ENCODE measurements at places on chromosomes 4 and X.
A peak's percentile ranks its signal among the peaks of the same experiment; 100 is the strongest.

GRCh38 chrX:43949669-43950068, 23.5 kb downstream of the NDP start:
- DNase-seq = no peak

- DNase-seq = no peak
Measured at GRCh38 chrX:19902110-19902509, 14.7 kb upstream of the SH3KBP1 start.

GRCh38 chrX:3520982-3521381, 174.5 kb upstream of the MXRA5 start:
- no peak for DNase-seq

- DNase-seq = no peak
Measured at GRCh38 chr4:181693517-181693916, 549.7 kb upstream of the TENM3 start.

DNA sequence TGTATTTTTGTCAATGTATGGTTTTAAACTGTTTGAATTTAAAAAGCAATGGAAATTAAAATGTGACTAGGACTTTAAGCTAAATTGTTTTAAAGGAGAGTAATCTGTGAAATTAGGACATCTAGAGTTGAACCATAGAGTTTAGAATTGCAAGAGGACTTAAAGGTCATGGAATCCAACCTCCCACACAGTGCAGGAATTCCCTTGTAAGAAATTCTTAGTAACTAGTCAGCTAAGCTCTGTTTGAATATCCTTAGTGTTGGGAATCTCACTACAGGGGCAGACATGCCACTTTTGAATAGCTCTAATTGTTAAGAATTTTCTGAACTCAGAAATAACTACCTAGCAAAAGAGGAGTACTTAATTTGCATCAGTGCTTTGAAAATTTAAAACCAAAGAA, 292.9 kb downstream of the IL1RAPL1 start:
- no peak for DNase-seq

- DNase-seq = peak; percentile 11
Measured at GRCh38 chr4:68963374-68963773, 11.8 kb upstream of the UGT2A3 start.

GRCh38 chr4:183022617-183023016, 76.4 kb upstream of the WWC2 start:
- no peak for DNase-seq

DNA sequence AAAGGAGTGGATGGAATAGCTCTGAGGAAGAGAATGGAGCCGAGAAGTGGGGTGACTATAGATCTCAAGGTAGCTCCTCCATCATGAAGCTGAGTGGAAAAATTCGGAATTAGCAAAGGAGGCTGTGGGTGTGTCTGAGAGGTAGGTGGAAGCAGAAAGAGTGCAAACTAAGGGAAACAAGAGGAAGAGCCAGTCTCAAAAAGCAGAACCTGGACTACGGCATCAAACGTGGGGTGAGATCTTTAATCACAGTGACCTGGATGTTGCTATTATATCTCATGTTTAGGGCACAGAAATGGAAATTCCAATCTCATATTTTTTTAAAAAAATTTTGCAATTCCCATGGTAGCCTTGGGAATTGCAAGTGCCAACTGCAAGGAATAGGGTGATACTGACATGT, 162.5 kb upstream of the RASGEF1B start:
- no peak for DNase-seq

GRCh38 chrX:133921764-133922389, 63.5 kb downstream of the GPC3 start:
- DNase-seq = no peak

DNA sequence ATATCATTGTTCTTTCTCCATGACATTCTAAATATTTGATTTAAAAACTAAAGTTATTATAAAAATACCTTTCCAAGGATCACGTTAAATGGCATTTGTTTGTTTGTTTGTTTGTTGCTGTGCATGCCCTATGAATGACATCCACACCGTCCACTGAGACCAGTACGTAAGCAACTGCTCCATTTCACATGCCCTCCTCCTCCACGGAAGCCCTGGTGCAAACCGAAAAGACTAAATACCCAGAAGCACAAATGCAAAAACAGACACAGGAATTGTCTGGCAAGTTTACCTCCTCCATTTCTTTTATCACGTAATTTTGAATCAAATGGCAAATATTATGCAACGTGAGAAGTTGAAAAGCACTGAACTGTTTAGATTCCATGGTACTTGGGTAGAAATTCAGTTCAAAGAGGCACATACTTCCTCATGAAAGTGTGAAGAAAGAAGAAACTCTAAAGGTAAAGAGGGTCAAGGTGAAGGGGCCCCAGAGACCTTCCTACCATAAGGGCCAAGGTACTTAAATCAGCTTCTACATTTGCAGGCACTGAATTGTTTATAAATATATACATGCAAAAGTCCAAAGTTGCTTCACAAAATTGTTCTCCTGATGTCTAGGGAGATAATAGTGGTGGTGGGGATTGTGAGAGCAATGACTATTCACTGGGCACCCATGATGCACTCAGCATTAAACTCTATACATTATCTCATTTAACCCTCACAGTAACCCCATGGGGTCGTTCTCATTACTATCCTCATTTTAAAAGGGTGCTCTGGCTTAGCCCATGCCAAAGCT, 23.4 kb downstream of the IRF2 start:
- DNase-seq = no peak

DNA sequence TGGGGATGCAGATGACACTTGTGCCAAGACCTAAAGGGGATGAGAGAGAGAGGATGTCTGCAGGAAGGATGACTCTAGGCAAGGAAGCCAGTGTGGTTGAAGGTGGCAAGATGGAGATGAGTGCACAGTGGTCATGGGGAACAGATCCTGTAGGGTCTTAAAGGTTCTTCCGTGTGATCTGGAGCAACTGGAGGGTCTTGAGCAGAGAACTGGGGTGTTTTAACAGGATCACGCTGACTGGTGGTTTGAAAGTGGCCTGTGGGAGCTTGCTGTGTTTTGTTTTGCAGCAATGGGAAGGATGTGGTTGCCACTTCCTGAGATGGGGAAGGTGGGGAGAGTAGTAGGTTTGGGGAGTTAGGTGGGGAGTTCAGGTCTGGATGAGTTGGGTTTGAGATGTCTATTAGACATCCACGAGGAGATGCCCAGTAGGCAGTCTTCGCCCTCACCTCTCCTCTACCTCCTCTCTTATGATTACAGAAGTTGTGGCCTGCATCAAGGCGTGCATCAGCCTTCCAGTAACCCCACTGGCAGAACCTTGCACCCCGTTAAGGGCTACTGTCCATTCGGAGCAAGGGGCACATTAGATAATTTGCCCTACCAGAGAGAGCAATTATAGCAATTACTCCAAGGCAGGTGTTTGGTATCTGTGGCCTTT, 1.4 kb upstream of the STBD1 start:
- DNase-seq = no peak

- no peak for DNase-seq
Measured at GRCh38 chrX:117973110-117973807, 143.4 kb downstream of the KLHL13 start.

GRCh38 chrX:69100478-69100877, 64.8 kb downstream of the PJA1 start:
- no peak for DNase-seq

DNA sequence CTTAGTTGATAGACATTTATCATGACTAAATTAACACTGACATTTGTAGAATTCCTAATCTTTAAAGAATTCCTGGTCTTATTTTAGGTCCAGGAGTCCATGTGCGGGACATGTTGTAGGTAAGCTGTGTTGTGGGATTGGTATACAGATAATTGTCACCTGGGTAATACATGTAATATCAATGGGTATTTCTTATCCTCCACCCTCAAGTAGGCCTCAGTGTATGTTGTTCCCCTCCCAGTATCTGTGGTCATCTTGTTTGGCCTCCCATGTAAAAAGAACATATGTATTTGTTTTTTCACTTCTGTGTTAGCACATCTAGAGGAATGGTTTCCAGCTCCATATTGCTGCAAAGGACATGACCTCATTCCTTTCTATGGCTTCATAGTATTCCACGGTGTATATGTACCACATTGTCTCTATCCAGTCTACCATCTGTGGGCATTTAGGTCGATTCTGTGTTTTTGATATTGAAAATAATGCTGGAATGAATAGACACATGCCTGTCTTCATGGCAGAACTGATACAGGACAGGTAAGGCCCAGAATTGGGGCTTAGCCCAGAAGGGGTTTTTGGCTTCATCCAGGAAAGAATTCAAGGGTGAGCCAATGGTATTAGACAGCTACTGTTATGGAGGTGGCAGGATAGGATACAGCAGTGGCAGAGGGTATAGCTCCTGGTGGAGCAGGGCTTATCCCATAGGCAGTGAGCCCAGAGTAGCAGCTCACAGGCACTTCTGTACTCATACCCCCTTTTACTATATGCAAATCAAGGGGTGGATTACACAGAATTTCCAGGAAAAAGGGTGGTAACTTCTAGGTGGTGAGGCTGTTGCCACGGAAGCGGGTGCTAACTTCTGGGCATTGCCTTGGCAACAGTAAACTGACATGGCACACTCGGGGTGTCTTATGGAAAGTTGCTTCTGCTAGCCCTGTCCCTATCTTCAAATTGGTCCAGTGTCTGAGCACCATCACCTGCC, 66.1 kb upstream of the WDR1 start:
- DNase-seq = no peak

DNA sequence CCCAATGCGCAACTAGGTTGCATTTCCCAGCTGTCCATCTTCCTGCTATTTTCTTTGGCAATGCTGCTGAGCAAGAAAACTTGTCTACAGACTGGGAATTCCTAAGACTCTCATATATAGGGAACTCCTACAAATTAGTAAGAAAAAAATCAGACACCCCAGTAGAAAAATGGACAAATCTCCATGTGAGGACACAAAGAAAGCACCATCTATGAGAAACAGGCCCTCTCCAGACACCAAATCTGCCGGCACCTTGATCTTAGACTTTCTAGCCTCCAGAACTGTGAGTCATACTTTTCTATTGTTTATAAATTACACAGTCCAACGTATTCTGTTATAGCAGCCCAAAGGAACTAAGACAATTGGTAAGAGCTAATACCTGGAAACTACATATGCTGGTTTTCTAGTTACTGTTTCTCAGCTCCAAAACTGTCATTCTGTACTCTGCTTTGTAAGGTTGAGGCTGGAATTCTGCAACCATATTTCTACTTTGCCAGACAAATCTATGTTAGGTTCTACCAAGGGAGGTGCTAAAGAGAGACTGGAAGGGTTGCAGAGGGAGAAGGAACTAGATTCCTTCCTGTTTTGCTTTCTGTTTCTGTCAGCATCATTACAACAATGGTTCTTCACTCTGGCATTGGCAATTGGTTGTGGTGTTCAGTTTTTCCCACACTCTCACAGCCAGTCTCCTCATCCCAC, 35.7 kb upstream of the FAM241A start:
- DNase-seq = no peak

GRCh38 chr4:179268791-179269190, 1826.6 kb upstream of the AGA start:
- no peak for DNase-seq

GRCh38 chrX:69152417-69152841, 12.8 kb downstream of the PJA1 start:
- no peak for DNase-seq

DNA sequence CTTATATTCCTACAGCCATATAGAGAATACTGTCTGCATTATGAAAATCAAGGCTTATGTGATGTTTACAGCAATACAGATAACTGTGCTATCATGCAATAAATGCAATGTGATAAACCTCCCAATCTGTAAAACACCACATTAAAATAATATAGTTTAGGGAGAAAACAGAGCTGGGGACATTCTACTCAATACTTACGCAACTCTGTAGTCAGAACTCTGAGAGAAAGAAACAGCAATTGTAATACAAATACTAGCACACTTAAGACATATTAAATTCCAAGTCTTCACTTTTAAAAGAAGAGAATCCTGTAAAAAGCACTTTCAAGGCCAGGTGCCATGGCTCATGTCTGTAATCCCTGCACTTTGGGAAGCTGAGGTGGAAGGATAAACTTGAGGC, 61.4 kb downstream of the ANKRD17 start:
- no peak for DNase-seq

- DNase-seq = no peak
Measured at GRCh38 chr4:1472148-1472797, 66.0 kb upstream of the NKX1-1 start.

GRCh38 chr4:24980064-24980690, 50.6 kb downstream of the LGI2 start:
- peak; percentile 37 for DNase-seq

DNA sequence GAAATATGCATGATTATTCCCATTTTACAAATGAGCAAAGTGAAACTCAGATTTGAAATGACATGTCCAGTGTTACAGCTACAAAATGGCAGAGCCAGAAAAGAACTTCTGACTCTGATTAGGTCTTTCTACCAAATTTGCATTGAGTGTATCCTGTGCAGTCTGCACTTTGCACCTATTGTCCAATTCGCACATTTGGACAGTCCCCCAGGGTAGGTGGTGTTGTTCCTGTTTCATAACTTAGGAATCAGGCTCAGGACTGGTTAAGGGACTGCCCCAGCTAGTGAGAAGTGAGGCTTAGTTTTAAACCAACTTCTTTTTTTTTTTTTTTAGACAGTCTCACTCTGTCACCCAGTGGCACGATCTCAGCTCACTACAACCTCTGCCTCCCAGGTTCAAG, 137.9 kb upstream of the NALF2 start:
- DNase-seq = no peak

DNA sequence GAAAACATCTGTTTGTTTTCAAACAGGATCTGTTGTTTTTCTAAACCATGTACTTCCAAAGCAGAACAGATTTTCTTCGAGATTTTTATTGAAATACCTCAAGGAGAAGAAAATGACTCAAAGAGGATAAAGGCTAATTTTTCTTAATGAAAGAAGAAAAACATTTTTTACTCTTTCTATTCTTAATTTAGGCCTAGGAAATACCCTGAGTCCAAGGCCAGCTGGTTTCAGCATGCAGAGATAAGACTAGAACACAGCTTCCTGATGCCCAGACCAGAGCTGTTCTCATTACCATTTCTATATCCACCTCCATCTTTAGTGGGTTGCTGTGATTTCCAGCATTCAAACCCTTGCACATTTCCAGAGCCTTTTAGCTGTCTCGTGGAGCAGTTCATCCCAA, 18.3 kb downstream of the GAB1 start:
- no peak for DNase-seq

DNA sequence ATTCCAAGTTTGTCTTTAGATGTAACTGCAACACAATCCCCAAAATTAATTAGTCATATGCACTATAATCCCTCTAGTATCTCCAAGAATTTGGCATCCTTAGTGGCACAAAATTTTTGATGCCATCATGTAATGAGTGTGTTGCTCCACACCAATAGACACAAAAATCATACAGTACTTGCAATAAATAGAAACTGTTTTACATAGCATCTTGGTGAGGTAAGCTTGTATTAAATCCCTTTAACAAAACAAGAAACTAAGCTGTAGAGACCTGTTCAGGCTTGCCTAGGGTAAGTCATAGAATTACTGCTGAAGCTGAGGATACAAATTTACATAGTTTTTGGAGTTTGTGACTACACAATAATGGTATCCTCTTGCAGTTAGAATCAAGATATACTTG, 64.5 kb upstream of the PRSS12 start:
- peak; percentile 59 for DNase-seq

- DNase-seq = no peak
Measured at GRCh38 chr4:138952411-138952810, 63.2 kb upstream of the NOCT start.

GRCh38 chrX:21781525-21781924, 23.6 kb upstream of the SMPX start:
- DNase-seq = no peak

- DNase-seq = no peak
Measured at GRCh38 chr4:84852081-84852480, 114.4 kb downstream of the WDFY3 start.

GRCh38 chrX:122545778-122546177, 638.3 kb upstream of the GRIA3 start:
- DNase-seq = no peak

GRCh38 chr4:147755561-147756295, 23.8 kb downstream of the ARHGAP10 start:
- no peak for DNase-seq

- no peak for DNase-seq
Measured at GRCh38 chr4:183329954-183330742, 7.9 kb upstream of the CLDN24 start.

Measured in urinary bladder (tissue), 4 donors.